ENCODE measurements at places on chromosomes 11 and 22.

DNA sequence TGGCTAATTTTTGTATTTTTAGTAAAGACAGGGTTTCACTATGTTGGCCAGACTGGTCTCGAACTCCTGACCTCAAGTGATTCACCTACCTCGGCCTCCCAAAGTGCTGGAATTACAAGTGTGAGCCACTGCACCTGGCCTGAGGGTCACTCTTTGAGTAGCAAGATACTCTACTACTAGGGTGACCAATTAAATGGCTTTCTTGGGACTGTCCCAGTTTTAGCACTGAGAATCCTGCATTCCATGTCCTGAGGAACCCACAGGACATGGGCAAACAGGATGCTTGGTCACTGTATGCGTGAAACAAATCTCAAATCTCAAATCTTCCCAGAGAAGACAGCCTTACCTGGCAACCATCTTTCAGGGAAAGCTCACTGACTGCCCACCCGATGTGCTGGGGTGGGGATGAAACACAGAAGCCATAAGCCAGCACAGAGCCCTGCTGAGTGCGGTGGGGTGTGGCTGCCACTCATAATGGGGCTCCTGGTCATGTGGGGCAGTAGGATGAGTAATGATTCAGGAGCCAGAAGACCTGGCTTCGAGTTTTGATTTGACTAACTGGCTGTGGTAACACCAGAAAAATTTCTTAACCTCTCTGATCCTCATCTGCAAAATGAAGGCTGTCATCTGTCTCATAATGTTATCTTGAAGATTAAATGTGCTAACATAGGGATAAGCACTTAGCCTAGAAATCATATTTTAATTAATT is 11.5 kb downstream of the CLMP start:
- DNase-seq, result peak; percentile 23

GRCh38 chr11:123231256-123231655 is 36.2 kb upstream of the CLMP start:
- no peak for DNase-seq

DNA sequence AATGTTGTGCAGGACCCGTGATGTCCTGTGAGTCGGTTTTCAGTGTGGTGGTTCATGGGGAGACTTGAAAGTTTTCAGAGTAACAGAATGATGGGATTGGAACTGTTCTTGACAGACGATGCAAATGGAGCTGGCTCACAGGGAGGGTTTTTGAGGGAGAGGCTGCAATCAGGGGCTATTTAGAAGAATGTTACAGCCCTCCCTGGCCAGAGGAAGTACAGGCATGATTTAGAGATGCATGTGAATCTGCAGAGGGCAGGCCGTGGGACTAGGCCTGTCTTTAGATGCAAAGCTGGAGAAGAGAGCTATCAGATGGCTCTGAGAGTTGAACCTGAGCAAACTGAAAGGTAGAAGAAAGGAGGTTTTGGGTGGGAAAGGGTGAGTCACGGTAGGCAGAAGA is 74.6 kb upstream of the YWHAH start:
- no peak for DNase-seq

DNA sequence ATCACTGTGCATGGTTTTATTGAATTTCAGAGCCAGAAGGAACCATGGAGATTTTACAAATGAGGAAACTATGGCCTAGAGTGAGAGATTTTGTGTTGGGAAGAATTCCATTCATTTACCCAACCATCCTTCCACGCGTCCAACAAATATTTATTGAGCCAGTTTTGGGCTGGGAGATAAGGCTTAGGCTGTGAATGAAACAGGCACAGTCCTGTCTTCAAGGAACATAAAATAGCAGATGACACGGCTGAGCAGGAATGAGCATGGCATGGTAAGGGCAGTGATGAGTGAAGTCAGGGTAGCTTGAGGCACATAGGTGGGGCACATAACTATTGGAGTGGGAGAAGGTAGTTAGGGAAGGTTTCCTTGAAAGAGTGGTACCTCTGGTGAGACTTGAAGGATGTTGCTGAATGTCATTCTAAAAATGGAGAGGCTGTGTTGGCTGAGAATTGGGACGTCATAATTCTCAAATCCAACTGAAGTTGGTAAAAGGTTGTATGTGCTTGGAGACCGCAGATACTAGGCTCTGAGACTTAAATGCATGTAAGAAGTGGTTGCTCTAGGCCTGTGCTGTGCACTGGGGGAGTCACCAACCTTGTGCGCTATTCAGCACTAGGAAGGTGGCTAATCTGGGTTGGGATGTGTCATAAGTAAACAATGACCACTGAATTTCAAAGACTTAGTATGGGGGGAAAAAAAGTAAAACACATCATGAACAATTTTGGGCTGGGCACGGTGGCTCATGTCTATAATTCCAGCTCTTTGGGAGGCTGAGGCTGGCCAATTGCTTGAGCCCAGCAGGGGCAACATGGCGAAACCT is 51.9 kb downstream of the TEAD1 start:
- DNase-seq, result peak; percentile 29

DNA sequence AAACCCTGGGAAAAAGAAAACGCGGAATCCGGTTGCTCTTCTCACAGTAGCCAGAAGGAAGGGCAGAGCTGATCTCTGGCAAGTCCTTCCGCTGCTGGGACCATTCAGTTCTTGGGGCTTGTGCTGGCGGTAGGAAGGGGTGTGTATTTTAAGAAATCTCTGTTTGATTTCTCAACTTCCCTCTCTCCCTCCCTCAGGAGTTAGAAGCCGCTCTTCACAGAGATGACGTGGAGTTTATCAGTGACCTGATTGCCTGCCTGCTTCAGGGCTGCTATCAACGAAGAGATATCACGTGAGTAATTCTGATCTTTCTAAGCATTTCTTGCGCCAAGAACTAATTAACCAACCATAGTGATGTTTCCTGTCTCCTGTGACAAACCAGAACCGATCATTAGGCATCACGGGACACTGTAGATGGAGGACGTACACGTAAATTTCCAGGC is 85.9 kb upstream of the SLC25A18 start:
- no peak for DNase-seq

- DNase-seq, result peak; percentile 50
These were observed 5.2 kb downstream of the IGSF9B start for GRCh38 chr11:133951327-133952198.

DNA sequence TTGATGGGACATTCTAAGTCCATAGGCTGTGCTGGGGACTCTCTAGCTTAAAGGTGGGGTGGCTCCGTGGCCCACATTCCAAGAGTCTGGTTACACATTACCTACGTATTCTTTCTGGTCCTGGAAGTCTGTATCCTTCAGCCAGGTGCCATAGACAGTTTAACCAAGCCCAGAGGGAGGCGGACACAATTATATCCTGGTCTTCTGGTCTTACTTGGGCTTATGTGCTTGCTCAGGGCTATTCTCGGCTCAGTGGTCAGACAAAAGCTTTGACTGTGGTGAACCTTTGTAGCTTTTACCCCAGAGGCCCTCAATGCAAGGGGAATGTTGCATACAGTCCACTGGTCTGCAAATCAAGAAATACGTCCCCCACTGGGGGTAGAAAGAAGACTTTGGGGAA is 3.4 kb upstream of the INCENP start:
- no peak for DNase-seq

GRCh38 chr11:116467823-116468222 is 305.0 kb downstream of the BUD13 start:
- DNase-seq, result peak; percentile 36

- peak; percentile 46 for DNase-seq
These were observed 13.3 kb upstream of the PPP6R3 start for GRCh38 chr11:68447015-68447801.

- peak; percentile 65 for DNase-seq
These were observed 592.6 kb downstream of the ETS1 start for GRCh38 chr11:127994736-127995135.

DNA sequence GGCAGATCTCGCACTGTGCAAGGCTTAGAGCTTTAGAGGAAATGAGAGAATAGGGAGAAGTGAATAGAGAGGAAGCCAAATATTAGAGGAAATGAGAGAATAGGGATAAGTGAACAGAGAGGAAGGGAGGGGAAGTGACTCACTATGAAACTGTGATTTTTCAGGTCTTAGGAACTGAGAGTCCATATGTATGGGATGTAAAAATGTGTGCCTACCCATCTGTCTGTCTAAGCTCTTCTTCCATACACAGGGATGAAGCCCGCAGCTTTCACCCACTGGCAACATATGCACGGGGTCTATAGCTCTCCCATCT is 6.4 kb upstream of the CCDC86 start:
- no peak for DNase-seq

- peak; percentile 9 for DNase-seq
These were observed 103.3 kb upstream of the TOP3B start for GRCh38 chr22:22085702-22086500.

GRCh38 chr11:111878385-111878848 is 548 bp downstream of the FDXACB1 start:
- peak; percentile 44 for DNase-seq

DNA sequence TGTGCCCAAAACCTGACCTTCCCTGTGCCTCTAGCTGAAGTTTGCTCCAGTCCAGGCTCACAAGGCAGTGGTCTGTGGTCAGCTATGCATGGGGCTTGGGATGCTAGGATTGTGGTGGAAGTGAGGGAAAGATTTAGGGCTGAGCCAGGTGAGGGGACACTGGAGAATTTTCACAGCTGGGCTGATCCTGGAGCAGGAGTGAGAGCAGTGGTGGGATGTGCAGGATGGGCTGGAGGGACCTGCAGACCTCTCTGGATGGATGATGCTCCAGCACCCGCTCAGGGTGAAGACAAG is 23.9 kb upstream of the KDM2A start:
- DNase-seq, result no peak

DNA sequence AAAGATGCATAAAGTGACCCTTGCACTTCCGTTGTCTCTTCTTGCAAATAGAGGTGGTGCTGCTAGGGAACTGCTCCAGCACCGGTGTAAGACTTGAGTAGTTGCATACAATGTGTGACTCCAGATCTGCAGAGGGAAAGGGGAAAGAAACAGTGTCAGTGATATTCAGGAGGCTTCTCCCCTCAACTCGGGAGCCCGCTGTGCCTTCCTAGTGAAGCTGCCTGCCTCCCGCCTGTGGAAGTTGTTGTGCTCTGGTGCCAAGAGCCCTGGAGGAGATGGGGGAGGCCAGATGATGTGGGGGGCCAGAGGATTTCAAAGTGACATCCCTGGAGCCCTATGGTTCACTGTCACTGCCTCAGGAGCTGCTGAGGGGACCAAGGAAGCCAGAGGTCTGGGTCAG is 30.4 kb downstream of the RELT start:
- no peak for DNase-seq

- DNase-seq, result no peak
These were observed 32.9 kb upstream of the GAL start for GRCh38 chr11:68651208-68651984.

- no peak for DNase-seq
These were observed 14.1 kb downstream of the KBTBD3 start for GRCh38 chr11:106063009-106063408.

- no peak for DNase-seq
These were observed 237.0 kb upstream of the MPPED2 start for GRCh38 chr11:30823119-30823518.

- no peak for DNase-seq
These were observed 5.8 kb upstream of the TAGLN start for GRCh38 chr11:117193130-117194020.

DNA sequence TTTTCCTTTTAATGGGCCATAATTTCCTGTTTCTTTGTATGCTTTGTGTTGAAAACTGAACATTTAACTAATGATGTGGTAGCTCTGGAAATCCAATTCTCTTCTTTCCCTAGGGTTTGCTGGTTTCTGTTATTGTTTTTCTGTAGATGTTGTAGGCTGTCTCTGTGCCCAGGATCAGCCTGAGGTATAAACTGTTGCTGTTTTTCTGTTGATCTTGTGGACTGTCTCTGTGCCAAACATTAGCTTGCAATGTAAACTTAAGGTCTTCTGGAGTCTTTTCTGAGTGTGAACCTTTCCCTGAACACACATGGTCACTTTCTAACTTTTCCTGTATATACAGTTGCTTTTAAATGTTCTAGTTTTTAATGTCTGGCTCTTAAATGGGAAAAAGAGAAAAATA is 5.9 kb upstream of the TSKU start:
- DNase-seq, result no peak

DNA sequence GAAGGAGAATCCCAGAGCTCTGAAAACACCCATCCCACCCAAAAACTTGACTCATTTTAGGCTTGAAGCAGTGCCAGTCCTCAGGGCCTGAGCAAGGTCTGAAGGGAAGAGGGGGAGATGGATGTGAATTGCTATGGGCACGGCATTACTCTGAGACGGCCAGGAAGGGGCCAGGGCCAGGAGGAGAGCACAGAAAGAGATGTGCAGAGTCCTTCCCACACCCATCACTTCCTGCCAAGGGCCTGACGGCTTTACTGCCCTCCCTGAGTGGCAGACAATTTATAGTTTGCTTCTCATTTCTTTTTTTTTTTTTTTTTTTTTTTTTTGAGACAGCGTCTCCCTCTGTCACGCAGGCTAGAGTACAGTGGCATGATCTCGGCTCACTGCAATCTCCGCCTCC is 22.5 kb downstream of the TAB1 start:
- DNase-seq, result no peak

GRCh38 chr11:58928691-58929090 is 10.6 kb upstream of the GLYATL1 start:
- no peak for DNase-seq

- no peak for DNase-seq
These were observed 56.8 kb upstream of the B3GAT1 start for GRCh38 chr11:134468796-134469195.

DNA sequence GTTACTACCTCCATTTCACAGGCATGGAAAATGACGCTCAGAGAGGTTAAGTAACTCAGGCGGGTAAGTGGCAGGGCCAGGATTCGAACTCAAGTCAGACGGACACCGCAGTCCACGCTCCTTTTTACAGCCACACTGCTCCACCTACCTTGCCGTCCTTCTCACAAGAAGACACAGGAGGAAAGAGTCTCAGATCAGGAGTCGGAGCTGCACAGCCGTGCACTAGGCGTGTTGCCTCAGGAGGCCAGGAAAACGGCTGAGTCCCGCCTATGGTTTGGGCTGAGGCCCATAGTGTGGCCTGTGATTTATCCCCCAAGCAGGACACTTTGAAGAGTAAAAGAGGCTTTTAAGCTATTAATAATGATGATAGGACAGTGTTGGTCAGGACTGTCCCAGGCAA is 44.7 kb upstream of the CD5 start:
- no peak for DNase-seq

DNA sequence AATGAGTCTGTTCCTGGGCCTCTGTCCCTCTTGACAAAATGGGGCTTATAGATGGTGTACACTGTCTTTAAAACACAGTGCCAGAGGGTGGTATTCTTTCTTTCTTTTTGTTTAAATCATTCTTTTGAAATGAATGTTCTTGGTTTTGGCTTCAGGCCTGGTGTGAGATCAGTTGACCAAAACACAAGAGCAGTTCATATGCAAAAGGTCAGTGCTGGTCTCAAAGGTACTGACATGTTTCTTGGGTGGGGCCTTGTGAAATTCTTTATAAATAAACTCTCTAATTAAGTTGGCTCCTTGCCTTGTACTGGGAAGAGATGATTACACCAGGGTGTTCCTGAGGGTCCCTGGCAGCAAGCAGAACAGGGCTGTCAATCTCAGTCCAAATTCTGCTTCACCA is 110.0 kb downstream of the FBXO7 start:
- DNase-seq, result no peak

DNA sequence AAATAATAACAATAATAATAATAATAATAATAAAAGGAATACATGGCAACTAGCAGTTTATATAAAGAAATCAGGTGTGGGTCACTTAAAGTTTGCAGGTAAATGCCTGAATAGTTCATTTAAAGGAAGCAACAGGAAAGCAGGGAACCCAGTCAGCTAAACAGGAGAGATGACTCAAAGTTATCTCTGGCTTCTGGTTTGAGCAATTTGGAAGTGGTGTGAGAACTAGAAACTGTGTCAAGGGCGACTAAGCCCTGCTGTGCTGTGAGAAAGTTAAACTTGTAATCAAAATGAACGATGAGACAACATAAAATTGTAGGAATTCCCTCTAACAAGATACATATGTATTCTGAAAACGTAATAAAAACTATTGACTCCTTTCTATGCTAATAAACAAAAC is 35.5 kb downstream of the SLC22A9 start:
- DNase-seq, result no peak

- no peak for DNase-seq
These were observed 28.3 kb downstream of the JAM3 start for GRCh38 chr11:134097166-134097565.

All from kidney glomerular epithelial cell (primary cell).